ENCODE measurements at places on chromosomes 2 and 18.

DNA sequence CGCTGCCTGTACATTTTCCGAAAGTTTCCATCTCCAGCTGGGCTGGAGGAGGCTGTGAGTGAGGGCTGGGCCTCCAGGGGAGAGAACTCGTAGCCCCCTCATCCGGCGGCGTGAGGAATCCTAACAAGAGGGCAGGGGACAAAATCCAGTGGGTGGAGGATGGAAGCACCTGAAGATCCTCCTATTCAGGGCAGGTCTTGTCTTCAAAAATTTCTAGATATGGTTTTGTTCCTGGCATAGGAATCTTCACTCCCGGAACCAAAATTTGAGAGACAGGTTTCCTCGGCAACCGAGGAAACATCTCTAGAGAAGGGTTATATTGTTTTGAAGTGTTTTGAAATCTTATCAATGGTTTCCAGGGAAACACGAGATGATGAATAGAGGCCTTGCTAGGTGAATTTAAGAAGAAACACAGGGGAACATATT, 136.7 kb downstream of the SH3BP4 start:
- DNase-seq = no peak

DNA sequence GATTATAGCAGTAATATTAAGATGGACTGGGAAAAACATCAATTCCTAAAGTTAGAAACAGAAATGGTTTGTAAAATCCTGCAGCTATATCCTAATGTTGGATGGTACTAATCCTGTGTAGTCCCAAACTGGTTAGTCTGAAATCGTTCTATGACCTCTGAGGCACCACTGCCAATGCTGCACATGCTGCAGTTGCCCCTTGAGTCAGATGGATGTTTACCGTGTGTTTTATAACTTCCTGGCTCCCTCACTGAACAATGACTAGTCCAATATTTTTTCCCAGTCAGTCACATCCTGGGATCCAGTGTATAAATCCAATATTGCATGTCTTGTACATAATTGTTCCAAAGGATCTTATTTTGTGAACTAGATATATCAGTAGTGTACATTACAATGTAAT, 226.7 kb upstream of the PKDCC start:
- DNase-seq = no peak

DNA sequence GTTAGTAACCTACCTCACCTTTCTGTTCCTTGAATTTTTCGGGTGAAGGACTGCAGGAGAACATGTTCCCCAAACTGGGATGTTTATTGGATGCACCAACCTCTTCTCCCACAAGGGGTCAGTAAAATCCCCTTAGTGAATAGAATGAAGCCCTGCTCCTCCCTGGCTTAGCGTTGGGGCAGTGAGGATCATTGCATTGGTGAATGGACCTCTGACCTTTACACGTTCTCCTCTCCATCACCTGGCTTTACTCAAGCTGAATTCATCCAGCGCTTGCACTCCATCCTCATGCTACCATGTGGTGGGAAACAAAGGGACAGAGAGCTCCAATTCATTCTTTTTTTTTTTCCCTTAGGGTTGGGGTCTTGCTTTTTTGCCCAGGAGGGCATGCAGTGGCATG, 157.2 kb downstream of the MIB1 start:
- DNase-seq = peak; percentile 26

DNA sequence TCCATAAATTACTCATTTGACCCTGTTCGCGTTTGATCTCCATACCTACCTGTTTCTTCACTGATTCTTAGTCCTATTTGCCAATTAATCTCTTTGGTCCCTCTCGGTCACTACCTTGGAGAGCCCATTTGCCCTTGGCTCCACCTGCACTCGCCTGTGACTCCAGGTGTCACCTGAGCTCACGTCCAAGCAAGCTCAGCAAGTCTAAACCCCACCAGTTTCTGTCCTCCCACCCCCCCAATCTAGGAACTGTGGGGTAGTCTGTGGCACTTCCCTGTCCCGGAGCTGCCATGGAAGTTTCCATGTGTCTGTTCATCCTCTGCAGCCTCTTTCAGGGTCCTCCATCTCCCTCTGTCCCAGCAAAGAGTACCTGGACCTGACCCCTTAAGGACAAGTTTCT, 68.1 kb upstream of the BCL2L11 start:
- DNase-seq = no peak

DNA sequence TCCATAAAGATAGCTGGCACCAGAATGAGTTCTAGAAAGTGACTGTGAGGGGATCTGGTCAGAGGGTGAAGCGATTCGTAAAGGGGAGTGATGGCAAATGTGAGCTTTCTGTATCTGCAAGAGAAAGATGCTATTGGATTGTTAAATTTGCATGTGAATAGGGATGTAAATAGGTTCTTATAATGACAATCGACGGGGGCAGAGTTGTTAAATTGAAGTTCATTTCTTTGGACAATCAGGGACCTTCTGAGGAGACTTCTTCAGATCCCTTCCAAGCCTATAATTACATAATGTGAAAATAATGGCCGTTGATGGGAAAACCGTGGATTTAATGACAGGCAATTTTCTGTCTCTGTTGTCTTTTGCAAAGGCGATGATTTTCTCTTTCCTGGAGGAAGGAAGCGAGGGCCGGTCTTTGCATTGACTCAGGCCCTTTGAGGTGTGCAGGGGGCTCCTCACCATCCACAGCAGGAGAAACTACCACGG, 52.2 kb upstream of the TMEM18 start:
- no peak for DNase-seq

GRCh38 chr18:61808286-61808685, 84.5 kb downstream of the RNF152 start:
- no peak for DNase-seq

DNA sequence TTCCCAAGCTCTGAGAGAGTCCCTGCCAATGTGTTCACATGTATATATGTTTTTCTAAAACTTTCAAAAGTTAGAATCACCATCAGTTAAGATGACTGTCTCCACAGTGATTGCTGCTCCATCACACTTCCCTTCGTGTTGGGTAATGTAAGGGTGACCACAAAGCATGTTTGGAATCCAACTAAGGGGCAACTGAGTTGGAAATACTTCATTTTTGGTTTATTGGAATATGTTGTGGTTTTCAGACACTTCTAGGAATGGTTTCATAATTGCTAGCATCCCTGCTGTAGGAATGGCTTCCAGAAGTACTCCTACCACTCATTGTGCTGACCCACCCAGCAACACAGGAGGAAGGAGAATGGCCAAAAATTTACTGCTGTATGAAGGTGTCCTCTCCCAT, 212.5 kb upstream of the GULP1 start:
- DNase-seq = no peak

DNA sequence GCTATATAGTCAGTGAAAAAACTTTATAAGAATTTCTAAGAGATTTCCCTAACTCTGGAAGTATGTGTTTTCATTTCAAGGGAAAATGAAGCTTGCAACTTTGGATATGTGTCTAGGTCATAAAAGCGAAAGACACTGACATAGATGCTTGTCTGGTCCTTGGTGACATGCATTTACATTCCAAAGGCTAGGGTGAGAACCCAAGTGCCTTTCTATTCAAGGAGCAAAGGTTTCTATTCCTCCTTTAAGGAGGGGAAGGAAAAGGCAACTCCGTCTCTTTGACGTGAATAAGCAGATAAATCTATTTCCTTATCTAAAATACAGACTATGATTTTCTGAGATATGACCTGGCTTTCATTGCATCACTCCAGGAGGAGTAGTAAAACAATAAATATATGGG, 261.1 kb downstream of the CDH7 start:
- no peak for DNase-seq

- DNase-seq = no peak
Measured at GRCh38 chr18:73617981-73618380, 529.7 kb downstream of the FBXO15 start.

- no peak for DNase-seq
Measured at GRCh38 chr2:9981655-9982054, 30.2 kb downstream of the GRHL1 start.

- peak; percentile 83 for DNase-seq
Measured at GRCh38 chr2:240604291-240604938, 17.9 kb downstream of the CAPN10 start.

DNA sequence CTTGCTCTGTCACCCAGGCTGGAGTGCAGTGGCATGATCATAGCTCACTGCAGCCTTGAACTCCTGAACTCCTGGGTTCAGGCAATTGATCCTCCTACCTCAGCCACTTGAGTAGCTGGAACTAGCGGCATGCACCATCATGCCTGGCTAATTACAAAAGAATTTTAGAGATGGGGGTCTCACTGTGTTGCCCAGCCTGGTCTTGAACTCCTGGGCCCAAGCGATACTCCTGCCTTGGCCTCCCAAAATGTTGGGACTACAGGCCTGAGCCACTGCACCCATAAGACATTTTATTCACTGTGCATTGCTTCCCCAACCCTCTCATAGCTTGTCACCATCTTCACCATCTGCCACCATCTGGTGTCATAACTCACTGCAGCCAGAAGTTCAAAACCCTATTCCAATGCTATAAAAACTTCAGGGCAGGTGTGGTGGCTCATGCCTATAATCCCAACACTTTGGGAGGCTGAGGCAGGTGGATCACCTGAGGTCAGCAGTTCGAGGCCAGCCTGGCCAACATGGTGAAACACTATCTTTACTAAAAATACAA, 78.7 kb downstream of the NCAPH start:
- no peak for DNase-seq

- DNase-seq = no peak
Measured at GRCh38 chr2:27182346-27182745, 29.5 kb upstream of the ATRAID start.

DNA sequence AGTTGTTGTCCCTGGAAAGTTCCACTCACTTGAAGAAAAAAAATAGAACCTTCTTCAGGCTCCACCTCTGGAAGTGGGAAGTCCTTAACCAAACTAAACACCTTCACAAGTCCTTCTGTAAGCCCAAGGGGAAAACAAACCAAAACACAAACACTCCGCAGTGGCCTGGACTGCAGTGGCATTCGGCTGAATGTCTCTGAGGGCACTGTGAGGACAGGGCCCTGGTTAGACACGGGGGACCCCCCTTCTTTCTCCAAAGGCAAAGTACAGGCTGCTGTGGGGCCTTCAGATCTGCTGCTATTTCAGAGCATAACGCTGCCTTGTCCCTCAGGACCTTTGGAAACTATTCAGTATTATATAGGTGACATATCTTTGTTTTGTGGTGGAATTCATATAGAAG, 28.1 kb downstream of the FOSL2 start:
- DNase-seq = peak; percentile 51

DNA sequence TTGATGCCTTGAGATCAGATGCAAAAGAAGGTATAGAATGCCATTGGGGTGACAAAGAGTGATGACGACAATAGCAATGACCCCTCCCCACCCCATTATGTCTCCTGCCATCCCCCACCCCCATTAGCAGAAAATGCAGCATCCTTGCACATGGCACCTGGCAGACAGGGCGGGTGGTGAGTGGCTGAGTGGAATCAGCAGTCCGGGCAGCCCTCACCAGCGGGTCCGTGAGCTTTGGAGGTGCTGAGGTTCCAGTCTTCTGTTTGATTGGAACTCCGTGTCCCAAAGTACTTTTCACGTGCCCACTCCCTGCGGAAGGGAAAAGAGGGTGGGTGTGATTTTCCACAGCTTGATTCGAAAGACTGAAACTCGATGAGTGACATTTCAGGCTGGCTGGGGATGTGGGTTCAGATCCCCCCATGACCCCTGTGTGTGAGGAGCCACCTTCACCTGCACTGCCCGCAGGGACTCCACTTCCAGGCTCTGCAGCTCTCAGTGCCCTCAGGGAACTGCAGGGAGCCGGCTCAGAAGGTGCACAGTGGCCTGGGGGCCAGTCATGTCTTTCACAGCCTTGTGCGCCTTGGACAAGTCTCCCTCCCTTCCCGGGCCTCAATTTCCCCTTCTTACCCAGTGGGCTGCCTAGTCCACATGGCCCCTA, 130.9 kb downstream of the GLI2 start:
- DNase-seq = no peak

DNA sequence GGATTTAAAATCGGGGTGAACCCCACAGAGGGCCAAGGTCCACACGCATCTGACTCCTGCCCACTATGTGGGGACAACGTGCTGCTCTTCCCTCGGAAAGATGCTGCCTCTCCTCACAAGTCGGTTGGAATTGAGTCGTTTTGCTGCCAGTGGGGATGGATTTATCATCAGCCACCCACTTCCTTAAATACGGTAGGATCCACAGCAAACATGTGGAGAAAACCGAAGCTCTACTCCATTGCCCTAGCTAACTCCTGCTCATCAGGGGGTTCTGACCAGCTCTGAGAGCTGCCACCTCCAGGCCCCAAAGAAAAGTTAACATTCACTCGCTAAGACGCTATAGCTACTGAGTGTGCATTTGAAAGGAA, 80.9 kb downstream of the CHRNA1 start:
- DNase-seq = no peak

DNA sequence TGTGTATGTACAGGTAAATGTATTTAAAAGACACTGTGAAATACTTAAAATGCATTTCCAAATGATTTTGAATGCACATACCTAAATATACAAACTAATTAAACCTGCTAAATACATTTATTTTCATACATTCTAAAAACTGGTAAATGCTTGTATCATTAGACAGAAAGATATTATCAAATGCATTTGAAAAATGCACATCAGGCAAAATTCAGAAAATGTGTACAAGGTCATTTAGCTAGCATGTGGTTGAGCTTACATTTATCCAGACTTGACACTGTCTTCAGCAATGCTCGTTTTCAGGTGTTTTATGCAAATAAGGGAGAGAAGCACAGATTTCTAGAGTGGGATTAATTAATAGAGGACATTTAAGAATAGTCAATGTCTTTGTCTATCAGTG, 374.2 kb downstream of the SUCLG1 start:
- DNase-seq = no peak

DNA sequence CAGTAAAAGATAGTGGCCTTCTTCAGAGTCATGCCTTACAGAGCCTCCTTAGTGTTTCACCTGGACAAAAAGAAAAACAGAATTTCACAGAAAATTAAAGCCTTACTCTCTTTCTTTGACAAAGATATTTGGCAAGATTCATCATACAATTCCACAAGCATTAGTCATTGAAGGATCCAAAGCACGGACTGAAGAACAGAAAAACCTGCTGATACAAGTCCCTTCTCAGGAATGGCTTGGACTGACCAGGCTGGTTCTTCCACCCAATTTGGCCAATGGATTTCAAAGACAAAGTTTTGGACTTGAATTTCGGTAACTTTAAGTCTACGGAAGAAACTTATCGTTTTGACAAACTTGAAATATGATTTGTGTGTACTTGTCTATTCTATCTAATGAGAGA, 39.1 kb upstream of the GALNT3 start:
- no peak for DNase-seq

DNA sequence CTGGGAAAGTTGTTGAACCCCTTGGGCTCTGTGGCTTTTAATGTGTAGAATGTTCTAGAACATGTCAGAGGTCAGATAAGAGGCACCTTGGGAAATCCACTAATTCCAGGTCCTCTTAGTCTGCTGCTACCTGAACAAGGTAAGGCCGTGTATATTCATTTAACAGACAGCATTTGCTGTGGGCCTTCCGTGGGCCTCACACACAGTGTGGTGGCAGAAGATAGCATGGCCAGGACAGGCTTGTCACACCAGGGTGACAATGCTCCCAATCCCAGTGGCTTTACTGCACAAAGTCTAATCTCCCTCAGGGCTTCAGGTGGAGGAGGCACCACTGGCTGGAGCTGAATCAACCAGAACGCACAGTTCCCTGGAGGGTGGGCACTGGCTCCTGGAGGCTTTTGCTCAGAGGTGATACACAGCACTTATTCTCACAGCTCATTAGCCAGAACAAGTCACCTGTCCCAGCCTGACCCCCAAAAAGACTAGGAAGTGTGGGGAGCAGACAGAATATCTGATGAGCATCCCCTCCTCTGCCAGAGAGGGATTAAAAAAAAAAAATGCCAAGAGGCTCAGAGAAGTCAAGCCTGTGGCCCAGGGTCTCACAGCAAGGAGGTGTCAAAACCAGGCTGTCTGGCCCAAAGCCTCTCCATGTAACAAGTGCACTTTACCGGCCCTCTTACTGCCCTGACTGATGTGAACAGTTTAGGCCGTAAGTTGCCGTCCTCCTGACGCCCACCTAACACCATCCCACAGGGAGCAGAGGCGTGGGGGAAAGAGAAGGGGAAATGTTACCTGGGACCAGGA, 216.9 kb upstream of the RAB6C start:
- no peak for DNase-seq

Data from tibial artery (tissue), 4 donors.